Type B pancreatic cell (in vitro differentiated cells): ENCODE measurements at places on chromosomes 6 and 20. TPM values are rescaled to one million over a fixed set of nuclear protein-coding genes. Genes with fewer than 3 reads are reported as not detected.

DNA sequence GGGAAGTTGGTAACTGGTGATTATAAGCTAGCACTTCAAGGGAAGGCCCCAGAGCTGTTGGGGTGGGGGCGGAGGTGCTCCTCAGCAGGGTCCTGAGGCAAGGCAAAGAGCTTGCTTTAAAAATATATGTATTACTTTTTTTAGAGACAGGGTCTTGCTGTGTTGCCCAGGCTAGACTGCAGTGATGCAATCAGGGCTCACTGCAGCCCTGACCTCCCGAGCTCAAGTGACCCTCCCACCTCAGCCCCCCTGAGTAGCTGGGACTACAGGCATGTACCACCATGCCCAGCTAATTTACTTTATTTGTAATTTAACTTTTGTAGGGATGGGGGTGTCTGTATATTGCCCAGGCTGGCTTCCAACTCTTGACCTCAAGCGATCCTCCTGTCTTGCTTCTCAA is 87.2 kb downstream of the MYB start:
- no peak for DNase-seq

- no peak for DNase-seq
Measured at GRCh38 chr6:109949281-109950065, 28.6 kb upstream of the GPR6 start.

GRCh38 chr6:116439522-116440051 is 21.6 kb upstream of the CALHM6 start:
- DNase-seq: no peak

DNA sequence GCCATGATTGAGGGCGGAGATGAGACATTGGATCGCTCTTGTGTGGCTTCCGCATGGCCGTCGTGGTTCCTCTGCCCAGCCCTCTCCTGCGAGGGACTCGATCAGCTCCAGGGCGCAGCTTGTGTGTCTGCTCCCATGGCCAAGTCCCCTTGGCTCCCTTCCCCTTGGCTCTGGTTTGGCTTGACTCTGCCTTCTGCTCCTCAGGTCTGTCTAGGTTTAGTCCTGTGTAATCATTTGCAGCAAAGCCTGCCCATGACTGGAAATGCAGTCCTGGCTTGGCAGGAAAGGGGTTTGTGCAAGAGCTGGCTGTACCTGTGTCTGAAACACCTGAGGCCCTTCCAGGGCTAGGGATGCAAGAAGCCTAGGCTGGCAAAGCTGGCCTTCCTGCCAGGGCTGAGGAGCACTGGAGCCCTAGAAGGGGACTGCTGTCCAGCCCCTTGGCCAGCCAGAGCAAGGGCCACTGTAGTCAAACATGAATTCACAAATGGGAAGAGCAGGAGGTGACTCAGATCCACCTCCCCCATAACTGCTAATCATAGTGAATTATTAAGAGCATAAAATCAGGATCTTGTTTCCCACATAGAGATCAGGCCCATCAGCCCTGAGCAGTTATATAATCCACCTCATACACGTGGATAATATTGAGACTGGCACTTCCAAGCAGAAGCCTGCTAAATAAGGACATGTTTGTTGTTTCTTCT is 196.8 kb downstream of the FARS2 start:
- DNase-seq: no peak

GRCh38 chr6:113457751-113458150 is 399.4 kb upstream of the MARCKS start:
- no peak for DNase-seq

DNA sequence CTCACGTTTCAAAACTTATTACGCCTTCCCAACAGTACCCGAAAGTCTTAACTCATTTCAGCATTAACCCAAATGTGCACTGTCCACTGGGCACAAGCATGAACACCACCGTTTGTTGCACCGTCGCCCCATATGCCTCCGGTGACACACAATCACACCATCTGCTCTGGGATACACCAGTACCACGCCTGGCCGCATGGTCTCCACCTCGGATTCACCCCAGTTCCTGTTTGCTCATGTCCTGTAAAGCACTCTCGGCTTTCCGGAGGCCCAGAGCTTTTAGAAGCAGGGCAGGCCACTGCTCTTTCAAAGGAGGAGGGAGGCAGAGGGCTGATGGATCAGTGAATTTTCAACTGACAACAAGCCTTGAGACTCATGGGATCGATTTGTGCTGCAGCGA is 1570.0 kb upstream of the DEFB115 start:
- DNase-seq: no peak

GRCh38 chr20:52817511-52817910 is 154.6 kb upstream of the TSHZ2 start:
- DNase-seq: no peak

DNA sequence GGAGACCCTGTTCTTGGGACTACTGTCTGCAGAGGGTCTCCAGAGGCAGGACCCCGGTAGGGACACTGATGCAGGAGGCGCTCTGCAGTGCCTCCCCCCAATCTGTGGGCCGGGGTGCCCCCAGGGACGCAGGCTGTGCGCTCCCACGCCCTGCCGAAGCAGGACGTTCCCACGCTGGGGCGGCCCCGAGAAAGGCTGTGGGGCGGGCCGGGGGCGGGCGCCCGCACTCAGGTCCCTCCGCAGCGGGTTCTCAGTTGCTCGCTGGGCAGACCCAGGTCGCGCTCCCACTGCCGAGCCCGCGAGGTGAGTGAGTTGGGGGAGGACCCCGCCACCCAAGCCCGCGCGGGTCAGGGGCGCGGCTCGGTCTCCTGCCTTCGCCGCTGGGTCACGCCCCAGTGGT is at the start of gene COX4I2:
COX4I2 (plus strand) TSS at position 253 of the 400 bp plus-strand sequence. CDS start 1,106 bp downstream, outside the sequence.
- no peak for DNase-seq

DNA sequence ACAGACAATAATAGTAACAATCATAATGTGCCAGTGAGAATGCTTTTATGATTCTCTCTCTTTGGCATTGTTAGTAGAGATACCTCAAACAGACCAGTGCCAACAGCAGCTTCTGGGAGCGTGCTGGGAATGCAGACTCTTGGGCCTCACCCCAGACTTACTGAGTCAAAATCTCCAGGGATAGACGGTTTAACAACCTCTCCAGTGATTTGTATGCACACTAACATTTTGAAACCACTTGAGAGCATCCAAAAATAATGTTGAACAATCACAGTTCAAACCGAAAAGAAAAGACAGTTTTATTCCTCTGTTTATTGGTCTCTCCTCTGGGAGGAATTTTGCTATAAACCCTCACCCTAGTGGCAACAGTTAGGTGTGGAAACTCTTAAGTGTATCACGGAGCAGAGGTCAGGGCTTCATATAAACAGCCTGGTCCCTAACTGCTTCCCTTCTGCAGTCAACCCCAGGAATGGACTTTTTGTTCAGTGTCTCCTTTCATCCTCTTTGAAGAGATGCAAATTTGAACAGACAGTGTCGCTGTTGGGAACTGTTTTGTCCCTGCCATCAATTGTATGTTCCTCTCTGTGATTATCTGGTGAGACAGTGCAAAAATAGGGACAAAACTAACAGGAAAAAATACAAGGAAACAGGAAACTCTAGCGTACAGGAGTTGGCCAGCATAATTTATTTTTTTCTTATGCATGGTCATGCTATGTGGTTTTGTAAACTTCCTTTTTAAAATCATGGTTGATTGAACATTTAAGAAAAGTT is 162.4 kb upstream of the BTBD3 start:
- no peak for DNase-seq

DNA sequence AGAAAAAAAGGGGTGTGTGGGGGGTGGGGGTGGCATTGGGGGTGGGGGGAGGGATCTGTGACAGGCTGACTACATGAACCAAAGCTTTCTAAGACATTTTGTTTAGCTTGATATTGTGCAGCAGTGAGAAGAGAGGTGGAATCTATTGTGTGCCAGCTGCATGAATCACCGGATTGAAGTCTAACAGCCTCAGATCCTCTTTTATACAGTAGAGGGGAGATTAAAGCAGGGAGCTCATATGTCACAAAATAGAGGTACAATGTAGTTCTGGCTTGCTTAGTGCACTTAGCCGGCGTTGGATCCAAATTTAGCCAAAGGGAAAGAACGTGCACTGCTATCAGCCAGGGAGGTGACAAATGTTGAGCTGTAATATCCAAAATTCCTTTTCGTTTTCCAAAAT is 404.2 kb upstream of the CITED2 start:
- DNase-seq: no peak

GRCh38 chr20:17273717-17274116 is 46.9 kb downstream of the PCSK2 start:
- no peak for DNase-seq

GRCh38 chr6:8814440-8815000 is 379.2 kb upstream of the SLC35B3 start:
- no peak for DNase-seq

- DNase-seq: no peak
Measured at GRCh38 chr20:63293456-63293855, 470 bp downstream of the COL20A1 start.

DNA sequence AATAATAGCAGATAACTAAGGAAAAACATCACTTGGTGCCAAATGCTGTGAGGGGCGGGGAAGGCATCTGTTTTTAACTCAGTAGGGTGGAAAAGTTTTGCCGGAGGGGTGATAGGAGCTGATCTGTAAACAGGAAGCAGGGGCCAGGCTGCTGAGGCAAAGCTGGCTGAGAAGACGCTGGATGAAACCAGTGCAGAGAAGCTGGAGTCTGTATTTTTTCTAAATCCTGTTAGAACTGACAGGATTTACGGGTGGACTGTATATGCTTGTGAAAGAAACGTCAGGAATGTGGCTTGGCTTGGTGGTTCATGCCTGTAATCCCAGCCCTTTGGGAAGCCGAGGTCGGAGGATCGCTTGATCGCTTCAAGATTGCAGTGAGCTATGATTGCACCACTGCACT is 5.6 kb downstream of the PCMTD2 start:
- no peak for DNase-seq

DNA sequence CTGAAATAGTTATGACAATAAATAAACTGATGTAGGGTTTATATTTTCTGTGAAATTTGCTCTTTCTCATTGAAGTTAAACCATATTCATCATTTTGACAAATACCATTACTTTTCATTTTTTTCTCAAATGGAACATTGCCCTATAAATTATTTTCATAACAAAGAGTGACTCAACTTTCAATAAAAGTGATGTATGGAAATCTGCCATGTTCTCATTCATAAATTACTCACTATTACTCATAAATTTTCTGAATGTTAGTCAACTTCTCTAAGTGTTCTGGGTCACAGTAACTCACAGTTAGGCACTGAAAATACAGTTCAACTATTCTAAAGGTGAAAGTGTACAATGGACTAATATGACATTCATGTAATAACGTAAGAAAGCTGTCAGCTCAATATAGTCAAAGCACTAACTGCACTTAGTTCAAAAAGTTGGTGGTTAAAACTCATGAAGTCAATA is 19.0 kb upstream of the STX11 start:
- DNase-seq: no peak

GRCh38 chr20:44407402-44408184 is 52.1 kb downstream of the HNF4A start:
- no peak for DNase-seq

- DNase-seq: no peak
Measured at GRCh38 chr6:53584726-53585125, 39.8 kb upstream of the GCLC start.

DNA sequence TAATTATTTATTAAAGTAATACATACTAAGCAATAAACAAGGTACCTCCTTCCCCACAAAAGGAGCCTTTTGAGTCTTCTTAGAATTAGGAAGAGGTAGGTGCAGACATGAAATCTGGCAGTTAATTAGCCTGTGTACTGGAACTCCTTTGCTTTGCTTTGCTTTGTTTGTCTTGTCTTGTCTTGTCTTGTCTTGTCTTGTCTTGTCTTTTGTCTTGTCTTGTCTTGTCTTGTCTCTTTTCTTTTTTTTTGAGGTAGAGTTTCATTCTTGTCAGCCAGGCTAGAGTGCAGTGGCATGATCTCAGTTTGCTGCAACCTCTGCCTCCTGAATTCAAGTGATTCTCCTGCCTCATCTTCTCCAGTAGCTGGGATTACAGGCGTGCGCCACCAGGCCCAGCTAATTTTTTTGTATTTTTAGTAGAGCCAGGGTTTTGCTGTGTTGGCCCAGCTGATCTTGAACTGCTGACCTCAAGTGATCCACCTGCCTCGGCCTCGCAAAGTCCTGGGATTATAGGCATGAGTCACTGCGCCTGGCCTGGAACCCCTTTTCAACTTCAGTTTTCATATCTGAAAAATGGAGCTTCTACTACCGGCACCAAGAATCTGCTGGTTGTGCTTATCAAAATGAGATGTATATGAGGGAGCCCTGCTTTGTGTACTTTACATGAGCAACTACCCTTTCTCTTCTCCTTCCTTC is 301.2 kb downstream of the CDKAL1 start:
- no peak for DNase-seq

GRCh38 chr20:51766994-51767866 is 960 bp downstream of the ATP9A start:
- DNase-seq: peak; percentile 85

- no peak for DNase-seq
Measured at GRCh38 chr6:127900935-127901334, at the start of gene THEMIS. Gene THEMIS, minus strand, starts transcription at chr6:127901058. Its CDS starts 126 bp downstream, at chr6:127900932.

- no peak for DNase-seq
Measured at GRCh38 chr6:1995636-1996035, 249.8 kb downstream of the GMDS start.

- DNase-seq: no peak
Measured at GRCh38 chr6:31945507-31946369, at the start of gene CFB. Gene CFB, plus strand, starts transcription at chr6:31946095. Its CDS starts 127 bp downstream, at chr6:31946222.

DNA sequence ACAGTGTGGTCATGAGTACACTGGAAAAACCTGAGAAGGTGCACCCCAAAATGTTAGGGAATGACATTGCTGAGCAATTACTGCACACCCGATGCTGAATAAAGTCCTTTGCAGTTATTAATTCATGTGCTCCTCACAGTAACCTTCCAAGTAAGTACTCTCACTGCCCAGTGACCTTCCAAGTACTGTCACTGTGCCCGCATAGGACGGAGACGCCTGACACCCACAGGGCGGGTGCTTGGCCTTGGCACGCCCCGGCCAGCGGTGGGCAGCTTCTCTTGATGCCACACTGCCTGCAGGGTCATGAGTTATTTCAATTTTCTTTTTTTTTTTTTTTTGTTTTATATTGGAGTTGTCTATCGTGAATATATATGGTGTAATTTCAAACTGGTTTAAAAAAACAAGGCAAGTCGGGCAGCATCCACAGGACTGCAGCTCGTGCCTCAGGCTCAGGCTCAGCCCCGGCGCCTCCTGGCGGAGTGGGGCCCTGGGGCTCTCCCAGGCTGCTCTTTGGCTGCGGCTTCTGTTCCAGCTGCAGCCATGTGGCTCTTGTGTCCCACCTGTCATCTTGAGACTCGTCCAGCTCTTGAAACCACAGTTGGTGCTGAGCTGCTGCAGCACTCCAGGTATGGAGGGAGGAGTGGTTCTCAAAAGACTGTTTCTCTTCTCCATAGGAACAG is 27.0 kb downstream of the PNLDC1 start:
- DNase-seq: no peak

- DNase-seq: no peak
Measured at GRCh38 chr6:119161438-119161837, 83.0 kb upstream of the FAM184A start.

GRCh38 chr6:170316071-170316470 is 9.5 kb downstream of the FAM120B start:
- DNase-seq: no peak

- DNase-seq: no peak
Measured at GRCh38 chr6:140485740-140486449, 1111.4 kb upstream of the CITED2 start.

The SIRPB2 gene
- total RNA-seq: not detected in 2 replicates

The NINL gene
- 26.0 and 47.0 TPM in 2 replicates for total RNA-seq

The PEDS1 gene
- 29.9 and 42.9 TPM in 2 replicates for total RNA-seq

The HMGCLL1 gene
- total RNA-seq: 1.6 and 1.9 TPM in 2 replicates

The DACT2 gene
- 7.6 and 17.4 TPM in 2 replicates for total RNA-seq

The PTK6 gene
- total RNA-seq: 0.12 and 0.21 TPM in 2 replicates
